Activated CD4-positive, alpha-beta T cell treated with anti-CD3 and anti-CD28 coated beads, Interleukin-2, amount 10 ng/mL, durations not matched to agents 7 days and 5 days (primary cell): ENCODE measurements at places on chromosomes 12 and 14. TPM values are rescaled to one million over a fixed set of nuclear protein-coding genes. Genes with fewer than 3 reads are reported as not detected.
A peak's percentile ranks its signal among the peaks of the same experiment; 100 is the strongest.

DNA sequence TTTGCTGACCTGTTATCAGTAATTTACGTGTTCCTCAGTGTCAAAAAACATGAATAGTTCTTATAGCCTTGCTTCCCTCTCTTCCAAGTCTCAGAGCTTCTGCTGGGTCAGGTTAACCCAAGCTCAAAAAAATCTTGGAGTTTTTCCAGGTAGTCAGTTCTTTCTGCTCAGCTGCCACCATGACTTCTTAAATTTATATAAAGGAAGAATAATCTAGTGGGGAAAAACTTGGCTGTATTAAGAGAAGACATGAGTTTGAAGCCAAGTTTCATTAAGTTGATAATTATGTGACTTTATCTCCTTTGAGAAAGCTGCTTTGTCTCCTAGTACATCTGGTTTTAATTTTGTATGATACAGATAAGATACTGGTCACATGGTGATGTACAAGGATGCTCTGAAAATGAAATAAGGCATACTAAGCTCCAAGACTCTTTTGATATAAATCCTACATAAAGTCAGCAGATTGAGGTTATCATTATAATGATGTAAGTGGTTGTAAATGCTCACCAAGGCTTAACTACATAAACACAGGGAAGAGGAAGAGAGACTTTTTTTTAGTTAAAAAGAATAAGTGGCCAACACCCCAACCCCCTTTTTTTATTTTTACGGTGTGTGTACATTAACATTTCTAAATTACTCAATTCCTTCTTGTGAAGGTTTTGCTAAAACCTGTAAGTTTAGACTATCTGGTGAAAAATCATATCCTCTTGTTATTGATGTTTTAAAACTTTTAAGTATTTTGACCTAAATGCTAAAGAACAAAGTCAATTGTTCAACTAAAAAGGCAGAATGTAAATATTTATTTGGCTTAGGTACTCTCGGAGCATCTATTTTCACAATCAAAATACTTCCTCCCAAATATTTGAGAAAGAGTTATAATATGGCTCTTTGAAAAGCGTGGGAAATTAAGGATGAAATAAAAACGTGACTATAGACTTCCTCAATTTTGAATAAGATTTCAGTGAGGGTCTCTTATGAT is 84.1 kb upstream of the SLC38A2 start:
- H3K27me3 ChIP-seq: no peaks in the 10 kb centered on the region
- peaks cover 72% of the 10 kb centered on the region for H3K4me1 ChIP-seq
- no peak for DNase-seq
- H3K4me3 ChIP-seq: no peak overlapping the region
- H3K27ac ChIP-seq: peak overlapping the region; percentile 87

DNA sequence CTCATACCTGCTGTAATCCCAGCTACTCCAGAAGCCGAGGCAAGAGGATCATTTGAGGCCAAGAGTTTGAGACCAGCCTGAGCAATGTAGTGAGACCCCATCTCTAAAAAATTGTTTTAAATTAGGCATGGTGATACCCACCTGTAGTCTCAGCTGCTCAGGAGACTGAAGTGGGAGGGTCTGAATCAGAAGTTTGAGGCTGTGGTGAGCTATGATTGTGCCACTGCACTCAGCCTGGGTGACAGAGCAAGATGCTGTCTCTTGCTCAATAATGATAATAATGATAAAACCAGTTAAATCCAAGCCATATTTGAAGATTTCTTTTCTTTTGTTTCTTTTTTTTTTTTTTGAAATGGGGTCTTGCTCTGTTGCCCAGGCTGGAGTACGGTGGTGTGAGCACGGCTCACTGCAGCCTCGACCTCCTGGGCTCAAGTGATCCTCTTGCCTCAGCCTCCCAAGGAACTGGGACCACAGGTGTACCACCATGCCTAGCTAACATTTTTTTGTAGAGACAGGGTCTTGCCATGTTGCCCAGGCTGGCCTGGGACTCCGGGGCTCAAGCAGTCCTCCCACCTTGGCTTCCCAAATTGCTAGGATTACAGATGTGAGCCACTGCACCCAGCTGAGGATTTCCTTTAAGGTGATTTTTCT is 12.8 kb downstream of the PSMA6 start:
- no peak overlapping the region for H3K27ac ChIP-seq
- DNase-seq: no peak
- H3K4me1 ChIP-seq: peaks cover 39% of the 10 kb centered on the region

CLEC14A gene
- not detected for total RNA-seq

AQP5 gene
- total RNA-seq: not detected

GRCh38 chr12:66531766-66532165 is 147.1 kb downstream of the GRIP1 start:
- no peak for DNase-seq
- no peak overlapping the region for H3K4me3 ChIP-seq
- H3K27me3 ChIP-seq: no peaks in the 10 kb centered on the region
- no peaks in the 10 kb centered on the region for H3K36me3 ChIP-seq
- no peaks in the 10 kb centered on the region for H3K4me1 ChIP-seq

- no peaks in the 10 kb centered on the region for H3K27me3 ChIP-seq
- DNase-seq: no peak
- no peak overlapping the region for H3K4me3 ChIP-seq
- peaks cover 60% of the 10 kb centered on the region for H3K4me1 ChIP-seq
Observed at GRCh38 chr14:65290830-65291229, 121.7 kb upstream of the FUT8 start.
